ENCODE measurements at places on chromosomes 1 and 21.

- no peak for DNase-seq
Measured at GRCh38 chr1:225418059-225418458, 9.8 kb downstream of the LBR start.

GRCh38 chr1:32215629-32216480 is 6.3 kb downstream of the TMEM234 start:
- DNase-seq: no peak

GRCh38 chr1:26005434-26006105 is 7.7 kb upstream of the PAFAH2 start:
- no peak for DNase-seq

GRCh38 chr1:2985067-2985561 is 36.2 kb upstream of the ACTRT2 start:
- DNase-seq: peak; percentile 3

DNA sequence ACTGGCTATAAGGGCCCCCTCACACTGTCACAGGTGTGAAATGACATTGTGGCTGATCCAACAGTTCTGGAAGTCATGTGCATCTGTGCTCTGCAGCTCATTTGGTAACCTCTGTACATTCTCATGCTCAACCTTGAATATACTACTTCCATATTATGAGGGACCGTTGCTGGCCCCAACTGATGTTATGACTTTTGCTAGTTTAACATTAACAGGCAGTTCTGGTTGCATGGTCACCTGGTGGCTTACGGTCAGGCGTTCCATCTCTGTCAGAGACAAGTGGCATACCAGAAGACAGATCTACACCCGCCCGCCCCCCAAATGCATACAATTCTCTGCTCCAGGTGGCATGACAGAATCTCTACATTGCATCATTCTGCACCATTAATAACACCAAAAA is 6.0 kb upstream of the DIP2A start:
- DNase-seq: no peak

DNA sequence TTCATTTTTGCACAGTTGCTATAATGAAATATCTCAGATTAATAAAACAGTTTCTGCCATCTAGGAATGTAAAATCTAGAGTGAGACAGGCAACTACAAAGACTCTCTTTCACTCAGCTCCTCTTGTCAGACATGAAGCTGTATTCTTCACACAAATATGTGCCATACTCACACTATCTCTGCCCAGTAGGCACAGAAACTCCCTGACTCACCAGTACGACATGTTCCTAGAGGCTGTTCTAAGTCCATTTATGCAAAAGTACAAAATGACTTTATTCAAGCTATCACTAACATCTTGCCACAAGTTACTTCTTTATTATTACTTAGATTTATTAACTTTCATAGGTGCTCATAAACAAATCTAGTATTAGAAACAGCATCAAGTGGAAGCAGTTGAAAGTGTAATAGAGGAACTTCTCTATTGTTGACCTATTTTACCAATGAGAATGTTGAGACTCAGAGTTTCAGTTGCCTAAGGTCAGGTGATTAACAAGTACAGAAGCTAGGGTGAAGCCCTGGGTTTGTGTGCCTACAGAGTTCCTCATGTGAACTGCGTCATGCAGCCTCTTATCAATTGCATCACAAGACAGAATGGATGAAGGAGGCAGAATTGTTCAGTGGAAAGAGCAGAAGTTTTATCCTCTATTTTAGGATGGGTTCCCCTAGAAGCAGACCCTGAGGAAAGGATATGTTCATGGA is 98.9 kb downstream of the RGS2 start:
- no peak for DNase-seq

DNA sequence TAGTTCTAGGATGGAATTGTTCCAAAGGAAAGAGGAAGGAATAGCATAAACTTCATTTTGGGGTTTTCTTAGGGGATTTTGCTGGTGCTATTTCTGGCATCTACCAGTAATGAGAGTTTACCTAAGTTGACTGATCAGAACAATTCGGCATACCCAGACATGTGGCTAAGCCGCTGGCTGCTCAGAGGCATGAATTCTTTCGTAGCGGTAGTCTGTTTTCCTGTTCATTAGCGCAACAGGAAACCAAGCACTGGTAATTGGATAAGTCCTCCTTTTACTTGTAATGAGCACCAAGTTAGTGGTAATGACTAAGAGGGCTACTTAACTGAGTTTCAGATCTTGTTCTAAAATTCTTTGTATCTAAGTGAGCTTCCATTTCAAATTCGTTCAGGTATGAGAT is 38.6 kb downstream of the C21orf91 start:
- DNase-seq: no peak

- no peak for DNase-seq
Measured at GRCh38 chr1:65421351-65422025, 1.0 kb downstream of the LEPR start.

- no peak for DNase-seq
Measured at GRCh38 chr1:25031601-25031965, 101.5 kb upstream of the RUNX3 start.

GRCh38 chr21:27557356-27557755 is 590.5 kb upstream of the ADAMTS5 start:
- DNase-seq: no peak

All from ascending aorta (tissue), 2 donors.